Stimulated activated CD4-positive, alpha-beta T cell treated with anti-CD3 and anti-CD28 coated beads, TNF-alpha, amount 100 ng/mL, for 48 hours (primary cell): ENCODE measurements at places on chromosomes 4 and X.

- DNase-seq = no peak
Observed at GRCh38 chr4:108820492-108821350, 57.9 kb upstream of the ETNPPL start.

- no peak for DNase-seq
Observed at GRCh38 chr4:103118166-103118565, 18.5 kb upstream of the BDH2 start.

DNA sequence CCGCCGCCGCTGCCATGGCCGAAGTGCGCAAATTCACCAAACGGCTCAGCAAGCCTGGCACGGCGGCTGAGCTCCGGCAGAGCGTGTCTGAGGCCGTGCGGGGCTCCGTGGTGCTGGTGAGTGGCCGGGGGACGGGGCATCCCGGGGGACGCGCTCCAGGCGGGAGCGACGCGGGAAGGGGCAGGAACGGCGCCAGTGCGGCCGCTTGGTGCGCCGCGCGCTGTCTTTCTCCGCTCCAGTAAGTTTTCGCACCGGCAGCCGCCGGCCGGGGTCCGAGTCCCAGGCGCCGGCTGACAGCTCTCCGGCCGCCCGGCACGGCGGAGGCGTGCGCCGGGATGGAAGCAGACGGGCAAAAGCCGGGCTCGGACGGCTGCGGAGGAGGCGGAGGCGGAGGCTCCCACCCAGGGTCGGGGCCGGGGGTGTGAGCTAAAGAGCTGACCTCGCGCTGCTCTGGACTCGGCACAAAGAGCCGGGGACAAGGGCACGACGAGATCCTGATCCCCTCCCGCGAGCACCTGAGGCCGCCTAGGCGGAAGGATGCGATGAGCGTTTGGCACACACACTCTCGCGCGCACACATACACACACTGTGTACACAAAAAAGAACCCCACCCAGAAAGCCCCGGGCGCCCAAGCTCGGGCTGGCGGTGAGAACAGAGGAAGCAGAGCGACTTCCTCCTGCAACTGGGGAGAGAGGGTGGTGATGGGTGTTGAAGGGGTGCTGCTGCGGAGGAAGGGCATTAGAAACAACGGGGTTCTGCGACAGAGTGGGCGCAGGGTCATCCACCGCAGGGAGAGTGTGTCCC lies 545 bp downstream of the DOCK11 start:
- DNase-seq = peak; percentile 32

- DNase-seq = no peak
Observed at GRCh38 chr4:10856271-10856782, 171.8 kb upstream of the CLNK start.

DNA sequence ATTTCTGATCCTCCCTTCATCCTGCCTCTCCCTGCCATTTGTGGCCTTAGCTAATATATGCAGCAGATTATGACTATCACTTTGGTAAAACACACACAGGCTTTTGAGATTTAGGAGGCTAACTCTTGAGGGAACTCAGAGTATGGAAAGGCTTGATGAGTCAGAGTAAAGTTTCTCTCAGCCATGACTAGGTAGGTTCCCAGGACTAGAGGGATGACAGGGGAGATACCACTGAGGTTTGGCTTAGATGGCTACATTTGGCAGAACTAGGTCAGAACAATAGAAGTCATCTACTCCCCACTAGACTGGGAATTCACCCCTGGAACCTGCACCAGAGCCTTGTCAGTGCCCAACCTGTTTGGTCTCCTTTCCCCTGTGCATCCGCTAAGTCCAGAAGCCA lies 585.7 kb downstream of the TLL1 start:
- DNase-seq = no peak

DNA sequence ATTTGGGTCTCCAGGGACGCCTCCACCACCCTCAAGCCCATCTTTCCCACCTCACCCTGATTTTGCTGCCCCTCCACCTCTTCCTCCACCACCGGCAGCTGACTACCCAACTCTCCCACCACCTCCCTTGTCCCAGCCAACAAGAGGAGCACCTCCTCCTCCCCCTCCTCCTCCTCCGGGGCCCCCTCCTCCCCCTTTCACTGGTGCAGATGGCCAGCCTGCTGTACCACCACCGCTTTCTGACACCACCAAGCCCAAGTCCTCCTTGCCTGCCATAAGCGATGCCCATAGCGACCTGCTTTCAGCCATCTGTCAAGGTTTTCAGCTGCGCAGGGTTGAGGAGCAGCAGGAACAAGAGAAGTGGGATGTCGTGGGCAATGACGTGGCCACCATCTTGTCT lies 32.4 kb upstream of the ZNF81 start:
- DNase-seq = no peak

DNA sequence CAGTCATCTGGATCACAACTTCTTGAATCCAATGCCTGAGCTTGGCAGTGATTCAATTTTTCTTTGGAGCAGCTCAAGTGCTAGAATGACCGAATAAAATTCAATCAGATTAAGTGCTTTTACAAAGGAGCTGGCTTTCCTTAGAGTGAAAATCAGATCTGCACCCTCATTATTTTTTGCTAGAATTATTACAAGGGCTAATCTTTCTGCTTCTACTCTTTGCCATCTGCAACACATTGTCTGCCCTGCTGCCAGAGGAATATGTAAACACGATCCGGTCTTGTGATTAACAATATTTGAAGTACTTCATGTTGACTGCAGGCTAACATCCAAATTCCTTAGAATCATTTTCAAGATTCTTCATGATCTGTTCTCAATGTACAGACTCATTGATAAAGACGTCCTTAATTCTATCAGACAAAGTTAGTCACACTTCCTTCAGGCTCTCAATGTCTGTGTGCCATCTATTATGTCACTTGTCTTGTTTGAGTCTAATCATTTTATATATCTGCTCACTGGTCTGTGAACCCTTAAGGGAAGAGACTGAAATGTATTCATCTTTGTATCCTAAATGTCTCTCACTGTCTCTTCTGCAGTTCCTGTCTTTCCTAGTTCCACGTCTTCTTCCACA lies 531.2 kb downstream of the GALNTL6 start:
- DNase-seq = no peak

DNA sequence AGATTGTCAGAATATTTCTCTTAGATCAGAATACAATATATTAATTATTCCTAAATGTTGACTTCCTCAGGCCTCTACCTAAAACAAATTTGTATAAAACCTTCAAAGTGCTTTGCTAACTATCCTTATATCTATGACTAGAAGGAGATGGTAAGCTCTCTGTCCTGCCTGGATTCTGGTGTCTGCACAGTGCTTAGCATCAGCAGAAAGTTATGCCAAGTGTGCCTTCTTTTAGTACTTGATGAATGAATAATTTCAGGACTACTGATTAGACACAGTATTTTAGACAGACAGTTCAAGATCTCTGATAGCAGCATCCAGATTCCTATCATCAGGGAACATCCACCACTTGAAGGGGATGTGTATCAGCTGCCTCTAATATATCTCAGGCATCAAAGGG lies 242.4 kb upstream of the TLL1 start:
- DNase-seq = no peak

GRCh38 chrX:134713618-134714107 lies 55.4 kb upstream of the PLAC1 start:
- no peak for DNase-seq

GRCh38 chrX:155888139-155888538 lies 7.0 kb downstream of the VAMP7 start:
- no peak for DNase-seq

DNA sequence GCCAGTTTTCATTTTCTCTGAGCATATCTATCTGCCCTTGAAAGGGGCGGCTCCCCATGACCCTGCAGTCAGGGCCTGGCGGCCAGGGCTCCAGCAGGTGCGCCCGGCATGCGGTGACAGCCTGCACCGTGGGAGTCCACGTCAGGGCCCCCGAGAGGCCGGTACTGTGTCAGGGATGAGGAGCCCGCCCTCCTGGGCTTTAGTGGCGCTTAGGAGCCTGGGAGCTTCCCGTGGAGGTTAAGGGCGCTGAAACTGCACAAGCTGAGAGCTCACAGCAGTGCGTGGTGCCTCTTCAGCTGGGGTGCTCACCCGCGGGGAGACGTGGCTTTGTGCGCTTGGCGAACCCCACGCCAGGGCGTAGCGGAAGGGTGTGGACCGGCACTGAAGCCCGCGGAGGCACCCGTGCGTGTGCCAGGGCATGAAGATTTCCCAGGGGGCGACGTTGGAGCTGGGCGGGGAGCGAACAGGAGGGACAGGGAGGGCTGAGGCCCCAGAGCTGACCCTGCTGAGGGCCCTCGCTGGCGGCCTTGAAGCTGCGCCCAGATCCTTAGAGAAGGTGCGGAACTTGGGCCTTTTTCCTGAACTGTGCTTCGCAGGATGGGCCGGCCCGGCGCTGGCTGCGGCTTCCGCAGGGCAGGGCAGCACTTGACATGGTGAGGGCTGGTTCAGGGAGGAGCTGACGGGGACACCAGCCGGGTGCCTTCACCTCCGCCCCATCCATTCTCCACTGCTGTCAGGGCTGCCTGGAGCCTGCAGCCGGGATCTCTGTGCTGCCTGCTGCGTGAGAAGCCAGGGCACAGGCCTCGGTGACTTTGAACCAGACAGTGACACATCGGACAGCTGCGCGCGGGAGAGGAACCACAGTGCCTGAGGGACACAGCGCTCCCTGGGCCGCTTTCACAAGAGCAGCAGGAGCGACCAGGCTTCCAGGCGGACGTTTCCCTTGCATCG lies 32.9 kb downstream of the HTT-AS start:
- DNase-seq = peak; percentile 27

DNA sequence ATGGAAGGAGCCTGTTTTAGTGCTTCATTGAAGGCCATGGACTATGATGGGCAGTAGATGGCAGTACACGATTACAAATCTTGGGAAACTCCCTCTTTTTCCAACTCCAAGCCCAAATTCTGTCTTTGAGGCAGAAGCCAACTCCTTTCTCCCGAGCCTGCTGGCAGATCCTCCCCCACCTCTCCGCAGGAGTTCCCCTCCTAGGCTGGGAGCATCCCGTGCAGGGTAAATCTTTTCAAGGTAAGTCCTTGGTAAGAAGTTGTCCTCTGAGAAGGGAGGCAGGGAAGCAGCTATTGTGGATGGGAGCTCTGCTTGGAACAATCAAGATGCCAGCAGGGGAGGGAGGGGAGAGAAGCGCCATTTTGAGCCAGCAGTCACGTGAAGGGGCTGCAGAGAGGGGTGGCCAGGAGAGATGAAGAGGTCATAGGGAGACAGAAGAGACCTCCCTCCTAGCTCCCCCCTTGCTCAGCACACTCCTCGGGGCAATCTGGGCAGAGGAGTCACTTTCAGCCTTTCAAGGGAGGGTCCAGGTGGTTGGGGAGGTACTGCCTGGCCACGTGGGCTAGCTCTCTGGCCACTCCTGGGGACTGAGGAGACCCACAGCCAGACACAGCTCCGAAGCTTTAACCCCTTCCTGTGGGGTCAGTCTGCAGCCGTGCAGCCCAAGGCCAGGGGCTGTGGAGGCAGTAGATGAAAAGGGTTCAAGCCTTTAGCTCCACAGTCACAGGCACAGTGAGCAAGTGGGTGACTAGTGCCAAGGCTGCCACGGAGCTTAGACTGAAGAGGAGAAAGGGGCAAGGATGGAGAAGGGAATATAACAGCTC lies 9.6 kb downstream of the CC2D2A start:
- DNase-seq = no peak

- no peak for DNase-seq
Observed at GRCh38 chr4:88937081-88937480, 119.9 kb downstream of the FAM13A start.

DNA sequence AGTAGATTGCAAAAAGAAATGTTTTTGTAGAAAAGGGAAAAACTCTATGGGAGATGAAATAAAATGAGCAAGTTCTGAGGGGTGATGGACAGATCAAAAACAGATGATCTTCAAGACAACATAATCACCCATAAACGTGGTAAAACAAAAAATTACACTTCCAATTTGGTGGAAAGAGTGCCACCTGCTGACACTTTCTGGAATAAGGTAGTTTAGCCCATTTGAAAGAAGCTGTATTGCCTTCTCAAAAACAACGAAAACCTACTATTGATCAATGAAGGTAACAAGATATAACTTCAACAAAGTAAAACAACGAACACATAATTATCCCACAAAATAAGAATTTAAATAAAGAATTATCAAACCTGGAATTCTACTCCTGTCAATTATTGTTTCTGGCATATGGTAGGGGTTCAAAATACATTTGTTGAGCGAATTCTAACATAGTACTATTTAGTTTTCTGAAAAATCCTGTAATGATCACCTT lies 2.5 kb downstream of the COQ2 start:
- peak; percentile 60 for DNase-seq

DNA sequence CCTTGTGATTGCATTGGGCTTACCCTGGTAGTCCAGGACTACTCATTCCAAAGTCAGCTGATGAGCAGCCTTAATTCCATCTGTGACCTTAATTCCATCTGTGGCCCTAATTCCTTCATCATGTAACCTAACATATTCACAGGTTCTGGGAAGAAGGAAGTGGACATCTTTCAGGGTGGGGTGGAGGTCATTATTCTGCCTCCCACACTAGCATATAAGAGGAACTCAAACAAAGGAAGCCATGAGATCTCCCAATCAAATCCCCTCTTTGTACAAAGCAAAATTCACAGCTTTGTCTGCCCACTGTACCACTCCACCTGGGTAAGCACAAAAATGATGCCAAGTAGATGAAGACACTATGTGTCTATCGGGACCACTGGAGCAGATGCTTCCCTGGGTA lies 87.3 kb downstream of the SLC2A9 start:
- no peak for DNase-seq

DNA sequence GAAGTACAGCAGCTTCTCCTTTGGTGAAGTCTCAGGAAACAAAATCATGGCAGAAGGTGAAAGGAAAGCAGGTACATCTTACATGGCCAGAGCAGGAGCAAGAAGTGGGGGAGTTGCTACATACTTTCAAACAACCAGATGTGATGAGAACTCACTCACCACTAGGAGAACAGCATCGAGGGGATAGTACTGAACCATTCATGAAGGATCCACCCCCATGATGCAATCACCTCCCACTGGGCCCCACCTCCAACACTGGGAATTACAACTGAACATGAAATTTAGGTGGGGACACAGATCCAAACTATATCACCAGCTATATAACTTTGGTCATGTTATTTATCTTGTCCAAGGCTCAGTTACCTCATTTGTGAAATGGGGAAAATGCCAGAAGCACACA lies 159.4 kb downstream of the OPHN1 start:
- DNase-seq = no peak

- DNase-seq = no peak
Observed at GRCh38 chr4:31343061-31343460, 622.9 kb downstream of the PCDH7 start.

DNA sequence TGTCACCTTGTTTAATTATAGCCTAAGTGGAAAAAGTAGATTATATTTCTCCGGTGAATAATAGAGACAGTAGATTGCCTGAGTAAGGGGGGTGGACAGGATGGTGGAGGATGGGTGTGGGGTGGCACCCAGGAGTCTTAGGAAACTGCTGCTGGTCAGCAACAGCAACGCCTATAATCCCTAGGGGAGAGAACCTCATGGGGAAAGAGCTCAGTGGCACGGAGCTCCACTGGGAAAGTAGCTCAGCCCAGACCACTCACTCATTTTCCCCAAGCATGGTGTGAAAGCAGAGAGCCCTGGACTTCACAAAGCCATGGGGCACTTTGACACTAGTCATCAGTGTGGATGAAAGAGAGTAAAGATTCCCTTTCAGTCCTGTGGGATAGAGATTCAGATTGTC lies 31.1 kb downstream of the METTL14 start:
- DNase-seq = no peak
